ENCODE measurements at places on chromosomes 1 and 21.

DNA sequence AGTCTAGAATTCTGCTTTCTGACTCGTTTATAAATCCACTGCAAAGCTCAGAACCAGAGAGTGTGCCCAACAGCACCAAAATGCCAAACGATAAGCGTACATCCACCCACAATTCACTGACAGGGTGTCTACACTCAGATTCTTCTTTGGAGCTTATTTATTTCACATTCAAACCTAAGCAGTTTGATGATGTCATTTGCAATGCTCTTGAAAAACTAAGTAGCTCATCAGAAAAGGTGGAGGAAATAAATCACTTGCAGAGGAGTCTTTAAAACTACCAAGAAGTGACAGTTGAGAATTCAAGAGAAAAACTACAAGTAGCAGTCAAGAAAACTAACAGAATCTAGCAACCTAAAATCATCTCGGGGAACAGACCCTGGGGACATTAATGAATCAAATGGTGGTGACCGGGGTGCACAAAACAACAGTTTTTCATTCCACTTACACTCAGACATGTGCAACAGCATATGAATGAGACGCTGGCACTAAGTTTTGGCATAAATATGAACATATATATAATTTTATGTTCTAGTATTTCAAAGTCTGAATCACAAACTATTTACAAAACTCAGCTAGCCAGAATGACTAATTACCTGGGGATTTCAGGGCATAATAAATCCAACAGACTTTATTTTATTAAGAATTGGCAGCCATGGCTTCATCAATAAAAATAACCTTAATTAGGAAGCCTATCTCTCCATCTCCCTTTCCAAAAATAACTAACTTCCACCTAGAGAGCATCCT lies 119.4 kb downstream of the SIPA1L2 start:
- DNase-seq, result no peak

GRCh38 chr1:234862944-234863515 lies 253.1 kb upstream of the IRF2BP2 start:
- no peak for DNase-seq

DNA sequence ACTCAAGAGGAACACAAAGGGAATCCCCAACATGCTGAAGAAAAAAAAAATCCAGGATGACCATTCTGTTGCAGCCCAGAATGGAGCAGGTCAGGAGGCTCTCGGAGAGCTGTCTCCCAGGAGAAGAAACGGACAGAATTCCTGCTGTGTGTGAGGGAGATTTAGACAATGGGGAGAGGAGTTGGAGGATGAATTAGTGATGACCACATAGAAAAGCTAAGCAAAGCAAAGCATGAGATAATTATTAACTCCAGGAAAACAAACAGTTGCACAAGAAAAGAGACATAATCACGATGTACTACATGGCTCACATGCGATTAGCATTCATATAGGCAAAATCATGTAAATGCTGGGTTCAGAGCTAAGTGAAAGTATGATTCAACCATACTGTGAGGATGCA lies 61.1 kb upstream of the SMYD2 start:
- DNase-seq, result no peak

GRCh38 chr21:36207577-36208320 lies 51.1 kb downstream of the DOP1B start:
- no peak for DNase-seq

GRCh38 chr1:151702936-151703335 lies 13.7 kb downstream of the CELF3 start:
- DNase-seq, result no peak

GRCh38 chr1:163845279-163845678 lies 523.5 kb downstream of the NUF2 start:
- DNase-seq, result no peak

GRCh38 chr1:32733582-32734321 lies 31.2 kb upstream of the SYNC start:
- DNase-seq, result peak; percentile 6
